ENCODE measurements at places on chromosomes 12 and 14. TPM values are rescaled to one million over a fixed set of nuclear protein-coding genes. Genes with fewer than 3 reads are reported as not detected.

Gene OR10P1
- total RNA-seq: 0.38 TPM

DNA sequence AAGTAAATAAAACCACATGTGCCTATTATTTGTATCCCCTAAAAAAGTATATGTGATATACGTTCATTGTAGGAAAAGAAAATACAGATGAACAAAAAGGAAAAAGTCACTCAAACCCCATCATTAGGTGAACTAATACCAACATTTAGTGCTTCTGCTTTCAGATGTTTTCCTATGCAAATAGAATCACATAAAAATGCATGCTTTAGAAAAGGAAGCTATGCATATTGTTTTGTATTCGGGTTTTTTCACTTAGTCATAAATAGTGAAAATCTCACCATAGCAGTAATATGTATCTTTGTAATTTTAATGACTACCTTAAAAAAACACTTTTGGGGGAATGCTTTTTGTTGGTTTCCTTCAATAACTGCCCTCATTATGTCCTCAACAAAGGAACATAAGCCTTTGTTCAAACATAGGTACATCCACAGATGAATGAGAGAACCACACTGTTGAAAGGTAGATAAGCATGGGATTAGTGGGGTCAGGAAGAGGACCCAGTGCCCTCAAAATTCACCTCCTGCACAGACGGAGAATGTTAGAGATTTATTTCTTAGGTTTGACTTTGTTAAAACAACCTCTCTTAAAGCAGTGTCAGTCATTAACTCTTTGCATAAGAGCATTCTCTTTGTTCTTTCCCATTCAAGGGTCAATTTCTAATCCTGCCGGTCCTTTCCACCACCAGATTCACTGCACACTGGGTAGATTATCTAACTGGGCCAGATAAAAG, 6.5 kb downstream of the AMDHD1 start:
- ATAC-seq: peak; percentile 73

Gene ENDOU
- total RNA-seq: 3.8 TPM

Gene MAPK1IP1L
- 31.3 TPM for total RNA-seq

DNA sequence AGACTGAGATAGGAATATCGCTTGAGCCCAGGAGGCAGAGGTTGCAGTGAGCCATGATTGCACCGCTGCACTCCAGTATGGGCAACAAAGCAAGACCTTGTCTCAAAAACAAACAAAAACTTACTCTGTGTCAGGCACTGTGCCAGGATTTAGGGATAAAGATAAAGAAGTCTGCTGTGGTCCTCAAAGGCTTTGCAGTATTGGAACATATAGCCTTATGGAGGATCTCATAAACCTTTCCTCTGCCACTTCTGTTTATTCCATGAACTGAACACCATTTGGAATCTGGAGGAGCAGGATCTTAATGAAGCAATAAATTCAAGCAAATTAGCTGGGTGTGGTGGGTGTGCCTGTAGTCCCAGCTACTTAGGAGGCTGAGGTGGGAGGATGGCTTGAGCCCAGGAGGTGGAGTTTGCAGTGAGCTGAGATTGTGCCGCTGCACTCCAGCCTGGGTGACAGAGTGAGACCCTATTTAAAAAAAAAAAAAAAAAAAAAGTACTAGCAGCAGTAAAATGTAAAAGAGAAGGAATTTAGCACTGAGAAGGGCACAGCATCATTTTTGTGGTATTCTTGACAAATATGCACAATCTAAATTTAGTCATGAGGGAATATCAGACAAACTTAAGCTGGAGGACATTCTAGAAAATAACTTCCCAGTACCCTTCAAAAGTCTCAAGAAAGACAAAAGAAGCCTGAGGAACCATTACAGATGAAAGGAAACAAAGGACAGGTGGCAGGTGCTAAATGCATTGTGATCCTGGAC, 27.1 kb downstream of the BMAL2 start:
- ATAC-seq: no peak

Gene ZDHHC22
- total RNA-seq: 17.3 TPM

Gene PRR4
- 10.0 TPM for total RNA-seq

GRCh38 chr12:46360908-46361666, 11.5 kb downstream of the SLC38A2 start:
- ATAC-seq: no peak

DNA sequence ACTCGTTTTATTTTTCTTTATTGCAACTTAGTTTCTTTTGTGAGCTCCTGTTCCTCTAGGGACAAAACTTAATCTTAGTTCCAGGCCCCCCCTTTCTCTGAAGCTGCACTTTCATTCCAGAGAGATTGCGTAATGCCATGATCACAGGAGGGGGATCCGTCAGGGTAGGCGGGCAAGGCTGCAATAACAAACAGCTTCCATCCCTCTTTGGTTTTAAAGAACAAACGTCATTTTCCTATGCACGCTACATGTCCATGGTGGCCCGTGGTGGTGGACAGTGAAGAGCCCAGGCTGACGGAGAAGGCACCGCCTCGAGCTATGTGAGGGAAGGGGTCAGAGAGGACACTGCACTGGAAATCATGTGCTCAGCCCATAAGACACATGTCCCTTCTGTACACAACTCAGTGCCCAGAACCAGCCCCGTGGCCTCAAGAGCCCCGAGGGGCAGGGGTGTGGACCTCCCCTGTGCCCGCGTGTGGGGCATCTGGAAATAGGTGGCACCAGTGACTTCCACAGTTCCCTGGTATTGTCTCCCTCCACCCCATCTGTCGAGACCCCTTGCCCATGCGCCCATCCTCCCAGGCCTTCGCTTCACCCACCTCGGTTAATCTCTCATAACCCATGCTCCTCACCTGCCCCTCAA, 161.4 kb downstream of the ADGRD1 start:
- ATAC-seq: no peak
